ENCODE measurements at places on chromosomes 2 and 18.

- peak; percentile 75 for DNase-seq
These were observed 14.7 kb downstream of the CUL3 start for GRCh38 chr2:224570328-224570993.

GRCh38 chr18:76565238-76566173, 70.5 kb upstream of the ZNF516 start:
- DNase-seq: peak; percentile 83

GRCh38 chr18:59691996-59692395, 5.2 kb downstream of the CCBE1 start:
- no peak for DNase-seq

DNA sequence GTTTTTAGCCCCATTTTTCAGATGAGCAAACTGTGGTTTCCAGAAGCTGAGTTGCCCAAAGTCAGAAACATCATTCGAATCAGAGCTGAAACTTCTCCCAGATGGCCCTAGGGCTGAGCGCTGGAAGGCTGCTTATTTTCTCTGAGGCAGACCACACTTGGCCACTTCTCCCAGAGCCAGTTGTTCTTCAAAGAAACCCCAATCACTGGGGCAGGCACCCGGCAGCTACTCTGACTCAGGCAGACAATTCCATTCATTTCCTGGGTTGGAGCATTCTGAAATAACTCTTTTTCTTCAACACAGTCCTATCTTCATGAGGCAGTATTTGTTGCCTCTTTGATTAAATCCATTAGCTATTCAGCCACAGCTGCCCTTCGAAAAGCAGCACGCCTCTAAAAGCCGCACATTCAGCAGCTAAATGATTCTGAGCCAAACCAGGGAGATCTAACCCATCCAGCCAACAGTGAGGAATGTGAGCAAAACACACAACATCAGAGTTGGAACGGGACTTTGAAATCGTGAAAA, 40.9 kb downstream of the LRATD1 start:
- no peak for DNase-seq

DNA sequence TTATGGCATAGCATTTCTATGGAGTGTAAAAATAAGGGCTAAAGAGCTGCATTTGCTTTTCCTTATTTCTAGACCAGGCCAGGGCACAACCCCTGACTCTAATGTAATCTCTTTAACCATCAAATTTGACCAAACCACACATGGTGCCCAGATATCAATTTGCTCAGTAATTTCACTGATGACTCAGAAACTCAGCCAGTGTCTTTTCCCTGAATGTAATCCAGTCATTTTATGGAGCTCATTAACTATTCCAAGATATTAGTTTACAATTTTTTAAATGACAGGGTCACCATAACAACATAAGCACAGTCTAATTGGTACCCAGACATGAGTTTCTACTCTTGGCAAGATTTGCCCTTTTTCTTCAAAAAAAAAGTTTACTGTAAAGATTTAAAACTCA, 270.8 kb upstream of the AGAP1 start:
- DNase-seq: no peak

GRCh38 chr18:80009661-80010550, 21.5 kb upstream of the TXNL4A start:
- DNase-seq: peak; percentile 89

DNA sequence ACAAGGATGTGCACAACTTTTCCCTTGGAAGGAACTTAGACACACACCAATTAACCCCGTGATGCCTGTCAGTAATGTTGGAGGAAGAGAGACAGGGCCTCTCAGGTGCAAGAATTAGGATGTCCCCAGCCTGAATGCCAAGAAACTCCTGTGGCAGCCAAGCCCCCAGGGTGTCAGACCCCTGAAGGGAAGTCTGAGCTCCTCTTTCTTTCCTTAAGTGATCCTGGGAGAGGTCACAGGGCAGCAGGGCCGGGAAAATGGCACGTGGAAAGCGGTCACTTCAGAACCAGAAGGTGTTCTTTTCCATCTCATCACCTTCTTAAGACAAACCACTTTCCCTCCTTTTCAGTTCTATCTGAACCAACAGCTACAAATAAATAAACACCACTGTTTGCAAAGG, 185.9 kb downstream of the ANAPC1 start:
- no peak for DNase-seq

- DNase-seq: no peak
These were observed 344.1 kb upstream of the CHAC2 start for GRCh38 chr2:53423465-53423864.

DNA sequence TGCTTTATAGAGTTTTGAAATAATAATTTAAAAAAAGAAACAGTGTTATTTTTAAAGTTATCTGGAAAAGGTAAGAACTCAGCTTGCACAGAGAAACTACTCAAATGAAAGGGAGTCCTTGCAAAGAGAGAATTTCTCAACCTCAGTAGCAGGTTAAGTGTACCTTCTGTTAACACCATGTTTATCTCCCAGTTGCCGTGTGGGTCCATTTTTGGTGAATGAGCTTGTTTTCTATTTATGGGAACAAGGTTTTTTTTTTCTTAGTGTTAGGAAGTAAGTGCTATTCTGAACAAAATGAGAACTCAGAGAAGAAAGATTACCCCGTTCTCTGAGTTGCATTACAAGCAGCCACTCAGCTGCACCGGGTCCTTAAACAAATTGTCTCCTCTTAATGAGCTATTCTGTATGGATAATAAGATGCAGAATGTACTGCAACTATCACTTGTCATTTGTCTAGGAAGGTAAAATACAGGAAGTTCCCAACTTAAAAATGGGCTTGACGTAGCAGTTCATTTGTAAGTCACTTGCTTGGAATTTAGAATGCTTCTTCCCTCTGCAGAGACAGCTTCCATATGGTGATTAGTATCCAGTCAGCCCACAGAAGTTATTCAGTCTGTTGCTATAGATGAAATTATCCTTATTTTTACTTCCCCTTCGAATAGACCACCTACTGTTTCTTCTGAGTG, 74.9 kb downstream of the LTBP1 start:
- DNase-seq: peak; percentile 26

GRCh38 chr2:7672027-7672684, 754.9 kb downstream of the RNF144A start:
- peak; percentile 38 for DNase-seq

- DNase-seq: no peak
These were observed 121.1 kb downstream of the TANC1 start for GRCh38 chr2:159089543-159089942.

DNA sequence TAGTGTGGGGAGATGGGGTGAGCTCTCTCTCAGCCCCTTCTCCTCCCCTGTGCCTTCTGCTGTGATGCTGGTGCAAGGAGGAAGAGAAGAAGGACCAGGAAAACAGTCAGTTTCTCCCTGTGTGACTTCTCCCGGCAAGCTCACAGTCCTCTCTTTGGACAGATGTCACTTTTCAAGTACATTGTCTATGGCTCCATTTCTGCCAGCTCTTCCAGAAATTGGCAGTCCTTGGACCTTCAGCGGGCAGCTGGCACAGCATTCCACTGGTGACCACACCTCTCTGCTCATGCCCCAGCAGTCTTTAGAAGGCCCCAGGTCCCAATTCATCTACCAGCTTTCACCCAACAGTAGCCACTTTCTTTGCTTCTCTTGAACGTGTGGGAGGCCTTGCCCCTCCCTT, 63.9 kb downstream of the AOX1 start:
- DNase-seq: no peak

- DNase-seq: no peak
These were observed 9.4 kb downstream of the KHK start for GRCh38 chr2:27095745-27096651.

- peak; percentile 78 for DNase-seq
These were observed 122.6 kb upstream of the DNAJC10 start for GRCh38 chr2:182593394-182593975.

GRCh38 chr2:107197594-107198294, 311.8 kb upstream of the ST6GAL2 start:
- no peak for DNase-seq

DNA sequence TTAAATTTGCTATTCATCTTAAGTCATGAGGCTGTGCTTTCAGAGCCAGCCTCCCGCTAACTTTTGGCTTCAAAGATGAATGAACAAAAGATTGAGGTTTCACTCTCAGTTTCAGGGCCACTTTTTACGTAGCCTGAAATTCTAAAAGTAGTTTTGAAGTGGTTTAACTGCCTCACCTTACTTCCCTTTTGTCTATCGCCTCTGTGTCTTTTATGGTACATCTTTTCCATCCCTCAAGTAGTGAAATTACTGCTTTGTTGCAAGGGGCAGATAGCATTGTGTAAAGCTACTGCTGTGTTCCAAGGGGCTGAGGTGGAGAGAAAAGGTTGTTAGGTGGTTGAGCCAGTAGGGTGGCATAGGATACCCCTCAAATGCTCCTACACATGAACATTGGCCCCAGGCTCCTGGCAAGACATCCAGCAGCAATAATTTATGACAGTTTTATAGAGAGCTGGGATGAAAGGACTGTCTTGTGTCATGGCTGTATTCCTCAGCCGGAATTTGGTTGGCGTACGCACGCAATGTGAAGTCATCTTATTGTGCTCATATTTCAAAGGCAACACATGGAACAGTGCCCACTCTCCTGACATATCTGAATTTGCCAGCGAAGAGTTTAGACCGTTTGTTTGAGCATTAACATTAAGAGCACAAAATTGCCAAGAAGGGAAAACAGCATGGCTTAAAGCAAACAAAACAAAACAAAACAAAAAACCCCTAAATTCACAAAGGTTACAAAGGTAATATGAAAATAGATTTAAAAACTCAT, 32.2 kb downstream of the QPCT start:
- DNase-seq: peak; percentile 91

GRCh38 chr2:120134263-120134662, 88.9 kb downstream of the TMEM185B start:
- DNase-seq: peak; percentile 10

DNA sequence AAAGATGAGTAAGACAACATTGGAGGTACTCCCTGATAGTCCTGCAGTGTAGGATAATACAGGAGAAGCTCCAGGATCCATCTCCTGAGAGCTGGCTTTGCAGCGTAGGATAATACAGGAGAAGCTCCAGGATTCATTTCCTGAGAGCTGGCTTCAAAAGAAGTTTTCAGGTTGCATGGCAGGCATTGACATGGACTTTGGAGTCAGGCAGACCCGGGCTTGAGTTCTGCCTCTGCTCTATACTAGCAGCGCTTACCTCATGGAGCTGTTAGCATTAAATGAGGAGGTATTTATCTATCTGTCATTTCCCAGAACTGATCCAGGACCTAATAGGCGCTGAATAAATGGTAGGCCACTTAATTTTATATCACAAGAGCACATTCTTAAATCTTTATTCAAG, 97.8 kb downstream of the FMNL2 start:
- no peak for DNase-seq

DNA sequence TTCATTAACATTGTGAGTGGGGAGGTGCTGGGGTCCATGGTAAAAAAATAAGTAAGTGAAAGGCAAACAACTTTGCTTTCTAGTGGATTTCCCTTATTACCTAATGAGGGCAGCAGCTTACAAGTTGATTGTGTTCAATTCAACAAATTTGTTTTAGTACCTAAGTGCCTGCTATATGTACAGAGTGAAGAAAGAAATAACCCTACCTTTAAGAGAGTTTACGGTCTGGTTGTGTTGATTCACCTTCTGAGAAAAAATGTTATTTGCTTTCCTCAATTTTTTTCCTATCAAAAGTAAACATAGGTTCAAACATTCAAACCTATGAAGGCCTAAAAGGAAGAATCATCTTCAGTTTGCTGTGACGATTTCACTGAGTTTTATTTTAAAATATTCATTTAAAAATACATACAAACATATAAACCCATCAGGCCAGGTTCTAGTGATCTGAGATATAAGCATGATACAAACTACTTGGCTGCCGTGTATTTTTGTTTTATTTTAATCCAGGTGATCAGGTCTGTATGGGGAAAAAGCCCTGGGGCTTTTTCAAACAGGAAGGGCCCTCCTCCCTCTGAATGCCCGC, 1.5 kb upstream of the SPTBN1 start:
- DNase-seq: no peak

GRCh38 chr2:290090-290722, 2.3 kb upstream of the ALKAL2 start:
- peak; percentile 21 for DNase-seq

DNA sequence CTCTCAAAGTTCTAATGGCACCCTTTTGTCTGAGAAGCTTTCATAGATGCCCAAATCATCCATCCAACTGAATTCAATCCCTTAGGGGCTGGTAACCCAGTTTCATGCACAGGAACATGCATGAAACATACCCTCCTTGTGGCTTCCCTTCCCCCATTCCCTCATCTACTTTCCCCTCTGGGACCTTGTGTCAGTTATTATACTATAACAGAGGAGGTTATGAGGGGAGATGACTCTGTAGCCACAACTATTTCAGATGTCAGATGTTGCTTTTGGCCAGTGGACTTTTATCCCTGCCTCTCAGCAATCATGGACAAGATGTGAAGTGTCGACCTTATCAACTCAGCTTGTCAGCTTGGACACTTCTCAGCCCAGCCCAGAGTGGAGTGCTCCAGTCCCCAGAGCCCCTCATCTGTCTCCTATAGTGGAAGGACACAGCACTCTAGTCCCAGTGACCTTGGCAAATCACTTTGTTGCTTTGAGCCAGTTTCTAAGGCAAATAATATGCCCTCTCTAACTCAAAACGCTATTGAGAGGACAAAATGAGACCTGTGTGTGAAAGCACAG, 8.4 kb downstream of the DHRS9 start:
- no peak for DNase-seq

All from HFF-Myc (cell line).